ENCODE measurements at places on chromosomes 11 and 22.

DNA sequence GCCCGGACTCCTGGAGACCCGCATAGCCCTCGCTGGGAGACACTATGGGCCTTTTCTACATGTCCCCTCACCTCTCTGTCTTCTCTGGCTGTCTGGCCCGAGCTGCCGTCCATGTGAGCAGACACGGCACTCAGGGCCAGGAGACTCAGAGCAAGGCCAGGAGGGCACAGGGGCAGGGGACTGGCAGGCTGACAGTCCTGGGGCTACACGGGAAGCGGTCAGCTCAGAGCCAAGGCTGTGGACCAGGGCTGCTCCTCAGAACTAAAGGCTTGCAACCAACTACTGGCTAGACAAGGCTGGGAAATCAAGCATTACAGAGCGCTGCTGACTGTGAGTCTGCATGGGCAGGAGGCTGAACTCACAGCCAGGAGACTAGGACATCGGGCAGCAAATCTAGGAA is 56.1 kb upstream of the CDON start:
- no peak for DNase-seq

- no peak for DNase-seq
Measured at GRCh38 chr11:65709661-65710060, 2.4 kb upstream of the KAT5 start.

GRCh38 chr11:17798253-17798652 is 63.7 kb downstream of the KCNC1 start:
- no peak for DNase-seq

GRCh38 chr22:47014636-47015345 is 252.3 kb downstream of the TBC1D22A start:
- no peak for DNase-seq

GRCh38 chr11:825366-826226 is 2.1 kb upstream of the CRACR2B start:
- no peak for DNase-seq

DNA sequence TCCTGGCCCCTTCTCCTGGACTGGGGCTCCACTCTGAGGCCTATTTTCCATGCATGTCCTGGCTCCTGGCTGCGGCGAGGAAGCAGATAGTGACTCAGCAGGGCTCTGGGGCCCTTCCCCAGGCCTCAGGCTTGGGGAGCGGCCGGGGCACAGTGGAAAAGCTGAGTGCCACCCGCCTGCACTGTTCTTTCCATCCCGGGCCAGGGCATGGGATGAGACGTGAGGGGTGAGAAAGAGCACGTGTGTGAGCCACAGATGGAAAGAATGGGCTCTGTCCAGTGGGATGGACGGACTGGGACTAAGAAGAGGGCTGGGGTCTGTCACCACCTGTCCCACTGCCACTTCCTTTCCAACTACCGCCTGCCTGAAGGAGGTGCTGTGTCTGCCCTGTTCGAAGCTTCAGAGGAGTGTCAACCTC is 12.8 kb downstream of the SLC37A2 start:
- DNase-seq: no peak

DNA sequence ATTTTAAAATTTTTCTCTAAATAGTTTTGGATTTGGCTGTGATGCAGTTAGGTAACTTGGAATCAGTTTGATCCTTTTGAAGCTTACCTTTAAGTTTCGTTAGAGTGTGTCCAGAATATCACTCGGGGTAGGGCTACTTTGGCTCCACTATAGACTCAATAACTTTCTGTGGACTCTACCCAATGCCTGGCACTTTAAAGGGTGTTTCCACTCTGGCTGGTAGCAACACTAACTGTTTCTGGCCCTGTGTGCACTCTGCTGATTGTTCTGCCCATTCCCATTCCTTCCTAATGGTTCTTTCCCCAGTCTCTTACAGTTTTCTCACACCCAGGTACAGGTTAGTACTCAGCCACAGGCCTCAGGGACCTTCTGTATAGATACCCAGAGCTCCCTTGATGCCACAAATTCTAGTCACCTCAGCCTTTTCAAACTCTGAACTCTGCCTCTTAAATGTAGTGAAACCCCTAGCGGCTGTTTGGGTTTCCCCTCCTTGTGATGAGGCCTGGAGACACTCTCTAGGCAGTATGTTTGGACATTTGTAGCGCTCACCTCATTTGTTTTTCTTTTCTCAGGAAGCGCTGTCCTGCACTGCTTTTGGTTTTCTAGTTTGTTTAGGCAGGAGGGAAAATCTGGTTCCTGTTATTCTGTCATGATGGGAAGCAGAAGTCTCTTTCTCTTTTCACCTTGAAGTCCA is 16.8 kb downstream of the CUL5 start:
- no peak for DNase-seq

DNA sequence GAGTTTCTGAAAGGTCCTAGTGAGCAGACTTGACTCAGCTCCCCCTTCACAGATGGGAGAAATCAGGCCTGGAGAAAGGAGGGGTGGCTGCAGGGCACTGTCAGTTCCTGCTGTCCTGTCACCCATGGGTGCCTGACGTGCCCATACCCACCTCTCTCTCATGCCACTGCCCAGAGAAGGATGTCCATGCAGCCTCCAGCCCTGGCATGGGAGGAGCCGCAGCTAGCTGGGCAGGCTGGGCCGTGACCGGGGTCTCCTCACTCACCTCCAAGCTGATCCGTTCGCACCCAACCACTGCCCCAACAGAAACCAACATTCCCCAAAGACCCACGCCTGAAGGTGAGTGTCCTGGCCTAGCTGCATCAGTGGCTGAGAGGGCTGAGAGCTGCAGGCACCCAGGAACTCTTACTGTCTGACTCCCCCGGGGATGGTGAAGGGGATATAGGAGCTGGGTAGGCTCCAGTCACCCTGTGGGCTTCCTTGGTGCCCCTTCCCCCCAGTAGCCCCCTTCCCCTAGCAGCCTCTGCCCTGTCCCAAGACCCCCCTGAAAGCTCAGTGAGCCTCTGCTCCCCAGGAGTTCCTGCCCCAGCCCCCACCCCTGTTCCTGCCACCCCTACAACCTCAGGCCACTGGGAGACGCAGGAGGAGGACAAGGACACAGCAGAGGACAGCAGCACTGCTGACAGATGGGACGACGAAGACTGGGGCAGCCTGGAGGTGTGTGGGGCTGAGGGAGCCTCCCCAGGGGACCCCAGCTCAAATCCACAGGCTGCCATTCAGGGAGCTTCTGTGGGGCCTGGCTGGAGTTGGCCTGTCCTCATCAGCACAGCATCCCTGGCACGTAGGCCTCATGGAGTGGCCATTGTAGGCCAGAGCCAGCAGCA is 11.8 kb downstream of the SCYL1 start:
- DNase-seq: no peak

- no peak for DNase-seq
Measured at GRCh38 chr11:84518631-84519183, 1108.4 kb downstream of the DLG2 start.

DNA sequence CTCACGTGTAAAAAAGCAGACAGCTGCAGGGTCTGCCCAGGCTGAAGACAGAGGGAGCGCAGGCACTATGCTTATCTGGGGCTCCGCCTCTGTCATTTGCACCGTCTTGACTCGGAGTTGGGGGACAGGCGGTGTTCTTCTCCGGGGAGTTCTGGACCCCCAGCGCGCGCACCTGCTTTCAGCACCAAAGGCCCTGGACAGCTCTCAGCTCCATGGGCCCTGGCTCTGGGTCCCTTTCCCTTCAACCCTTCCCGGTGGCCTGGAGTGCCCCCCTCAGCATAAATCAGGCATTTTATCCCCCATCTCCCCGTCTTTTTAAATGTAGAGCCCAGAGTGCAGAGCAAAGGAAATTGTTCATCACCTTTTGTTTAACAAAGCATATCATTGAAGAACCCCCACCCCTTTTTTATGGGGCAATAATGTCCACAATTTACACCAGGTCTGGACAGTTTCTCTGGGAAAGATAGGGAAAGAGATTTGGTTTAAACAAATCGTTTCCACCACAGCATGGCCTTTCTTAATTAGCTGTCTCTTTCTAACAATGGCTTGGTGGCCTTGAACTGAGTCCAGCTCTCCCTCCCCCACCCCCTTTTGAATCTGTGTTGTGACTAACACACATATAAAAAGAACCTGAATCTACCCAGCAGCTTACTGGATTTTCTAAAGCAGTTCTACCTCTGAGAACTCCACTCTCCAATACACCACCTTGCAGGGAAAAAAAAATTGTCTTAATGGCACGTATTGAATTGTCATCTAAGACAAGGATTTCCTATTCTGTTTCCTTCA is 1.7 kb downstream of the SEZ6L start:
- peak; percentile 82 for DNase-seq

GRCh38 chr22:49621601-49622210 is 206.0 kb downstream of the BRD1 start:
- no peak for DNase-seq

DNA sequence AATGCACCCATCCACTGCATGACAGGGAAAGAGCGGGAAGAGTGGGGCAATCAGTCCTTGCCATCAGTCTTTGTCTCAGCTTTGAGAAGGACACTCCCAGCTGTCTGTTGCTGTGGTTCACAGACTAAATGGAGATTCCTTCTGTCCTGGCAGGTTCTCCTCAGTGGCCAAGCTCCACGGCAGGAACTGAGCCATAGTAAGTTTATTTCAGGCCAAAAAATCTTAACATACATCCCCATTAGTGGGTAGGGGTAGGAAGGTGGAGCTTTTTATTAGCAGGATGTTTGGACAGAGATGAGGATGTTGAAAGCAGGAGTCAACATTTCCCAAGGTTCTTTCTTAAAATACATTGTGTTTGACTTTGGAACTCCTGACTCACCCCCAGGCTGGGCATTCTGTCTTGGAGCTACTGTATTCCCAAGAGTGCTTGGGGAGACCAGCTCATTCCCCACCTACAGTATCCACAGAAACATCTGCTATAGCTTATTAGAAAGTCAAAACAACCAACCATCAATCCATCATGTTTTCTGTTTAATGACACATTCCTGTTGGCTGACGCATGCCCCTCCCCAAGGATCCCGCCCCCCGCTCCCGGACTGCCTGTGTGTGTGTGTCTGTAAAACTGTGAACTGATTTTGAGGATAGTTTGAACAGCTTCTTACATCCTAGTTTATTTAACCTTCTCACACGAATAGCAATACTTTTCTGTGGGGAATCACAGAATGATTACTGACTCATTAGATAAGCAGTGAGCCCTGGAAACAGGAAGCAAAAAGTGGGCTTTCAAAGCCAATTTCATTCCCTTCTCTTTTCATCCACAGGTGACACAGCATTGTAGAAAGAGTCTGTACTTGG is 109.5 kb downstream of the CCDC81 start:
- DNase-seq: peak; percentile 91

DNA sequence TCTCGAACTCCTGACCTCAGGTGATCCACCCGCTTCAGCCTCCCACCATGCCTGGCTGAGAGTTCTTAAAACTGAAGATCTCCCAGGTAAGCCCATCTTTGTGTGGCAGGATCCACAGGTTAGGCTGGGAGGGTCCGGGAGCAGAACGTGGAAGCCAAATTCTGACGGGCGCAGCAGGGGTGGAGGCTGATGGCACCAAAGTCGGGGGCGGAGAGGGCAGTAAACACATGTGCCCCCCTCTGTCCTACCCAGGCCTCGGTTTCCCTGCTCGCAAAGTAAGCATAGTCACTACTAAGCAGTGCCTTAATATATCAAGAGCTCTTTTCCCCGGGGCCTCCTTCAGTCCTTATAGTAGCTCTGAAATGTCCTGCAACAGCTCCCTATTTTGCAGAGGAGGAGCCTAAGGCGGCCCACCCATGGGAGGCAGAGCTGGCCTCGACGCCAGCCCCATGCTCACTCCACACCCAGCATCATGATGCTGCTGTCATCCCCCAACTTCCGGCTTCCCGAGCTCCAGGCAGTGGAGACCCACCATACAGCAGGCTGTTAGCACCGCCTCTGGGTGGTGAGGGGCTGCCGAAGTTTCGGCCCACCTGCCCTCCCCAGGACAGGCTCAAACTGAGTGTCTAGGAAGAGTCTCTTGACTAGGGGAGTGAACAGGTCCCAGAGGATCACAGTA is 230.0 kb downstream of the CTTN start:
- no peak for DNase-seq

- peak; percentile 89 for DNase-seq
Measured at GRCh38 chr22:36461665-36462649, 19.5 kb downstream of the TXN2 start.

DNA sequence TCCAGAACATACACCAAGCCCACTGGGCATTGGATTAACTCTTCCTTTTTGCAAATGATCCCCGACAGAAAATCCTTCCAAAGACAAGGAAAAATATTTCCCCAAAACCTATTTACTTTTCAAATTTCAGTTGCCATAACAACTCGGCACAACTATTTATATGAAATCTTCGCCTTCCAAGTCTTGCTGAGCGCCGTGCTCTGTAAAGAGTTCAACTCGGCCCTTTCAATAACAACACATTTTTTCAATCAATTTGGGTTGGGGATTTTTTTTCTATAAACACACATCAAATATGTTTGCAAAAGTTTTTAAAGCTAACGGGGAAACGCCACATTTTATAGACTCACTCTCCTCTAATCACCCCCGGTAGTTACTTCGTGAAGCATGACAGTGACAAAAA is 333.8 kb downstream of the MN1 start:
- DNase-seq: no peak

DNA sequence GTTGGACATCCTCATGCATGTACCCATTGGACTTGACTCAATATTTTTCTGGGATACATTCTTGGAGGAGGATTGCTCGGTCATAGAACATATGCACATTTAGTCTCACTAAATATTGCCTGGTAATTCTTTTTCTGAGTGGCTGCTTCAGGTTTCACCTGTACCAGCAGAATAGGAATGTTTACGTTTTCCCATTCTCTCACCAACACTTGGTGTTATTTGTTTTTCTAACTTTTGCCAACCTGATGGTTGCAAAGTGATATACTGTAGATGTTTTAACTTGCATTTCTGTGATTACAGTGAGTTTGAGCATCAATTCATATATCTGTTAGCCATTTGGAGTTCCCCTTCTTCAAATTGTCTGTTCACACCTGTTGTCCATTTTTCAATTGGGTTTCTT is 1.3 kb upstream of the MRGPRD start:
- no peak for DNase-seq

- DNase-seq: no peak
Measured at GRCh38 chr11:123460012-123460700, 30.1 kb downstream of the GRAMD1B start.

- no peak for DNase-seq
Measured at GRCh38 chr11:8257003-8257664, 6.5 kb downstream of the LMO1 start.

GRCh38 chr22:36027935-36028645 is 534 bp downstream of the RBFOX2 start:
- peak; percentile 93 for DNase-seq
